ENCODE measurements at places on chromosomes 3 and 15.
A peak's percentile ranks its signal among the peaks of the same experiment; 100 is the strongest.

- H3K27ac ChIP-seq, result no peak overlapping the region
- no peaks in the 10 kb centered on the region for H3K27me3 ChIP-seq
- H3K4me1 ChIP-seq, result no peaks in the 10 kb centered on the region
- DNase-seq, result no peak
- H3K4me3 ChIP-seq, result no peak overlapping the region
- H3K36me3 ChIP-seq, result no peaks in the 10 kb centered on the region
Measured at GRCh38 chr3:65484964-65485363, 553.8 kb downstream of the MAGI1 start.

GRCh38 chr15:68264282-68264681 lies 13.3 kb upstream of the FEM1B start:
- no peak overlapping the region for H3K27ac ChIP-seq
- H3K4me3 ChIP-seq, result no peak overlapping the region
- DNase-seq, result no peak
- no peaks in the 10 kb centered on the region for H3K4me1 ChIP-seq
- H3K36me3 ChIP-seq, result no peaks in the 10 kb centered on the region
- H3K27me3 ChIP-seq, result peaks cover 40% of the 10 kb centered on the region

- H3K36me3 ChIP-seq, result peaks cover 3% of the 10 kb centered on the region
- H3K27ac ChIP-seq, result no peak overlapping the region
- peak overlapping the region; percentile 5 for H3K4me3 ChIP-seq
Measured at GRCh38 chr3:183224180-183224970, 28.7 kb upstream of the B3GNT5 start.

DNA sequence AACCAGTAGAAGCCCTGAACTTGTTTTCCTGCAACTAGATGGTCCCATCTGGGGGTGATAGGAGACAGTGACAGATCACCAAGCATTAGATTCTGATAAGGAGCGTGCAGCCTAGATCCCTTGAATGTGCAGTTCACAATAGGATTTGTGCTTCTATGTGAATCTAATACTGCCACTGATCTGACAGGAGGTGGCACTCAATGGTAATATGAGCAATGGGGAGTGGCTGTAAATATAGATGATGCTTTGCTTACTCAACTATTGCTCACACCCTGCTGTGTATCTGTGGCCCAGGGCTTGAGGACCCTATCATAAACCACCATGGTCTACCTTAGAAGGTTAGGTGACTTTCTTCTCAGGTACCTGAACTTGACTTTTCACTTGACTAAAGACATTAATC lies 417.1 kb upstream of the ARHGEF26 start:
- peaks cover 2% of the 10 kb centered on the region for H3K27me3 ChIP-seq
- no peaks in the 10 kb centered on the region for H3K36me3 ChIP-seq
- no peaks in the 10 kb centered on the region for H3K4me1 ChIP-seq
- no peak overlapping the region for H3K4me3 ChIP-seq

DNA sequence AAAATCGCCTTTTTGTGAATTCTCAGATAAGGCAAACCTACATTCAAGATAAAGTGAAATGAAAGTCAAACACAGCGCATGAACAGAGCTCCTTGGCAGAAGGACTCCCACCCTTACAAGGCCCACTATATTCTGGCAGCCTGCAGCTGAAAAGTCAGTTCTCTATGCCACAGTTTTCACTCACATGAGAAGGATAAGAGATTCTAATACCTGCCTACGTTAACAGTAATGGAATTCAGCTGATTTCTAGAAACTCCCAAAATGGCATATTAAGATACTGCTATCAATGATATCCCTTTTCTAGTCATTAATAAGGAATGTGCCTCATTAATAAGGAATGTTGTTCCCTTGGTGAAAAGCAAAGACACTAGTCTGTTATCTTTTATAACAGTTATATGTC lies 27.0 kb downstream of the SLC30A4 start:
- H3K4me1 ChIP-seq, result no peaks in the 10 kb centered on the region
- no peaks in the 10 kb centered on the region for H3K27me3 ChIP-seq
- no peak overlapping the region for H3K4me3 ChIP-seq
- DNase-seq, result no peak
- H3K27ac ChIP-seq, result no peak overlapping the region
- H3K36me3 ChIP-seq, result no peaks in the 10 kb centered on the region

GRCh38 chr3:96354742-96355141 lies 459.7 kb upstream of the EPHA6 start:
- no peaks in the 10 kb centered on the region for H3K4me1 ChIP-seq
- no peak overlapping the region for H3K27ac ChIP-seq
- H3K27me3 ChIP-seq, result no peaks in the 10 kb centered on the region
- no peak for DNase-seq
- H3K4me3 ChIP-seq, result no peak overlapping the region

DNA sequence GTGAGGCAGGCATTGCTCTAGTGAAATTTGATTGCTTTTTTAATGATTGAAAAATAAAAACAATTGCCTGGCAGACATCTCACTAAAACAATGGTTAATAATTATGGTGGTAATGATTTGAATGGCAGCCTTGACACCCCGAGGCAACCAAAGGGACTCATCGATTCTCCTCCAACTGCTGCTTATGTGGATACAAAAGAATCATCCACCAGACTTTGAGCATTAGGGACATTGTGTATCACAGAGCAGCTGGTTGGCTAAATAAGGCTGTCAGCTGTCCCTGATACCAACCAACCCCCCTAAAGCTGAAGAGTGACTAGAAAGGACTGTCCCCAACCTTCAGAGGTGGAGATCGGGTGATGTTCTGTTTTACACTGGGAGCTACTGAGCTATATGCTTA lies 1.7 kb upstream of the CD47 start:
- no peak overlapping the region for H3K27ac ChIP-seq
- H3K4me3 ChIP-seq, result no peak overlapping the region
- peaks cover 25% of the 10 kb centered on the region for H3K36me3 ChIP-seq
- H3K4me1 ChIP-seq, result peaks cover 25% of the 10 kb centered on the region

GRCh38 chr3:122004991-122005565 lies 17.0 kb downstream of the ILDR1 start:
- H3K4me3 ChIP-seq, result no peak overlapping the region
- H3K27ac ChIP-seq, result peak overlapping the region; percentile 33
- H3K27me3 ChIP-seq, result peaks cover 4% of the 10 kb centered on the region
- peaks cover 4% of the 10 kb centered on the region for H3K36me3 ChIP-seq

DNA sequence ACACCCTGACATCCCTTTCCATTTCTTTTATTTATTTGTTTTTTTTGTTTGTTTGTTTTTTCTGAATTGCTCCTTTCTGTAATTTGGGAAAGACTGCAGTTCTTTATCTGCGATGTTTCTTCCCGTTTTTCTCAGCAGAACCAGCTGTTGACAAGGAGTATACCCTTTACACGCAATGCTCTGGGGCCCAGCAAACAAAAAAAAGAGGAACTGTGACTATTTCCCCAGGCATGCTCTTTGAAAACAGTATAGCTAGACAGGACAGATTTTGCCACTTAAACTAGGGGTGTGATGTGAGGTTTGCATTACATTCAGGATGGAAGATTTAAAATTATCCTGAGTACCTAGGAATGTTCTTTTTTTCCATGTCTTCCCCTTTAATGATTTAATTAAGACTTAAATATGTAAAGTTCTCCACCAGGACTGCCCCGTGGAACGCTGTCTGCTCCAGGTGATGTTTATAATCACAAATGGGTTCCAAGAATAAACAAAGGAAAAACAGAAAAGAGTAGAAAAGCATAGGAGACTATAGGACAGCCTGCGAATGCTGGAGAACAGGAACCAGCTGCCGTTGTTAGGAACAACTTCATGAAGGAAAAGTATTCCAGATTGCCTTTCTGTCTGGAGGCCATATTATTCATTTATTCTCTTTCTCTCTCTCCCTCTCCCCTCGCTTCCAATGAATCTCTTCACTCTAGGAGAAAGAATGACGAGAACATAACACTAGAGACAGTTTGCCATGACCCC lies 43.3 kb downstream of the TGFBR2 start:
- H3K4me3 ChIP-seq, result no peak overlapping the region
- peak overlapping the region; percentile 23 for H3K27ac ChIP-seq
- H3K4me1 ChIP-seq, result peaks cover 92% of the 10 kb centered on the region
- DNase-seq, result no peak
- no peaks in the 10 kb centered on the region for H3K27me3 ChIP-seq

GRCh38 chr3:36993326-36994283 lies at the start of gene MLH1:
TSS of gene MLH1 (plus strand) at chr3:36993518. CDS start at chr3:36993548, 30 bp downstream.
- H3K27ac ChIP-seq, result no peak within 1 kb of the TSS
- peaks cover 37% of the 10 kb centered on the region for H3K4me1 ChIP-seq
- H3K4me3 ChIP-seq, result no peak within 1 kb of the TSS
- DNase-seq, result peak; percentile 99

DNA sequence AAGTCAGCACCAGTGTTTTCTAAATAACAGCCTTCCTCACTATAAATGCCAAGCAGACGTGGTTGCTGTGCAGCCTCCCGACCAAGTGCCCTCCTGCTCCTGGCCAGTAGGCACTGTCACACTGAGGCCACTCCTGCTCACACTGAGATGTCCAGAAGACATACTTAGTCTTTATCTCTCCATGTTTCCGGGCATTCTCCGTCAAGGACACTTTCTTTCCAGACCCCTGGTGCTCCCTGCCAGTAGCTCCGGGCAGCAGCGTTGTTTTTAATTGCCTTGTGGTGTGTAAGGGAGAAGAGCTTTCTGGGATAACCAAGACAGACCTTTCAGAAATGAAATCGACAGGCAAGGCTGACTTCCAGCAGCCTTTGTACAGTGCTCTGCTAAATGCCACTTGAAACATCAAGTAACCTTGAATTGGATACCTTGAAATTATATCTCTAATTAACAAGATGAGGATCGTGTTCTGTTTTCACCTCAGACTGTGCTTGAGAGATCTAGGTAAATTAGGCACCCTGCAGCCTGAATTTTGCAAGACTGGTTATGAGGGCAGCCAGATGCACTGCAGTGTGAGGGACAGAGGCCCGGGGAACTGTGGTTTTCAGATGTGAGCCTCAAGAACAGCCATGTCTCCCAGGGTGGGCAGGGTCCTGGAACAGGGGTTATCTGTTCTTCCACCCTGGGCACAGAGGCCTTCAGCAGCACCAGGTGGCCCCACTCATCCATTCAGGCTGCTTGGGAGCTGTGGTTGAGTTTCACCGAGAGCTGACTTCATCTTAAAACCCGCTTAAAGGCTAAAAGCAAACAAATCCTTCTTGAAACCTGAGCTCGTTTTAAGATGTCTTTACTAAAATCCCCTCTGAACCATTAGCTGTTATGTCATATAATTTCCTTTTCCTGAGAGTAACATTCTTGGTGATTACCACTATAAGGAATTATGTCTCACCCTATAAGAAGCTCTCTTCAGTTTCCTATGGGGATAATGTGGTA lies 105.5 kb upstream of the IL12A start:
- no peaks in the 10 kb centered on the region for H3K36me3 ChIP-seq
- no peak for DNase-seq

DNA sequence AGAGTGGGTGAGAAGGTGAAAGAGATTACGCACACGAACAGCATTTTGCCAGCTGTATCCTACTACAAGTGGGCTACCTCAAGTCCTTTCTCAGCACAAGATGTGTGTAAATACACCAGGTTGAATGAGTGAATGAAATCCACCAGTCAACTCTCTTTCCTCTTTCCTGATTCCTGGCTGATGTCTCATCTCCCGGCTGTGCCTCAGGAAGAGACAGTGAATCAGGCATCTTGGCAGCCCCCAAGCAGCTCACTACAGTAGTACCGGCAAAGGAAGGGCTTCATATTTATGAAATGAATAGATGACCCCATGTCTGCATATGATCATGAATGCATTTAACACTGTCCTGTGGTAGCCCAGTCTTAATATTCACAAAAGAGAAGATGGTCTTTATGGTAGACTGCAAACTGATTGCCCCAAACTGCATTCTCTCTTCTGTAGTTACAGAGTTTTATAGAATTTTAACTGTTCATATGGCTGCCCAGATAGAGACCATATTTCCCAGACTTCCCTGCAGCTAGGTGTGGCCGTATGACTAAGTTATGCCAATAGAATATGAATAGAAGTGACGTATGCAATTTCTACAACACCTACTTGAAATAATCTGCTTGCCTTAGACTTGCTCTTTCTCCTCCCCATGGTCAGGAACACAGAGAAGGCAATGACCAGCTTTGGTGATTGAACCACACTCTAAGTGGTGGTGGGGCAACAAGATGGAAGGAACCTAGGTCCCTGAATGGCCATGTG lies 22.7 kb downstream of the MGLL start:
- DNase-seq, result no peak
- H3K36me3 ChIP-seq, result no peaks in the 10 kb centered on the region
- no peak overlapping the region for H3K4me3 ChIP-seq
- peaks cover 19% of the 10 kb centered on the region for H3K4me1 ChIP-seq
- H3K27ac ChIP-seq, result peak overlapping the region; percentile 38
- no peaks in the 10 kb centered on the region for H3K27me3 ChIP-seq

DNA sequence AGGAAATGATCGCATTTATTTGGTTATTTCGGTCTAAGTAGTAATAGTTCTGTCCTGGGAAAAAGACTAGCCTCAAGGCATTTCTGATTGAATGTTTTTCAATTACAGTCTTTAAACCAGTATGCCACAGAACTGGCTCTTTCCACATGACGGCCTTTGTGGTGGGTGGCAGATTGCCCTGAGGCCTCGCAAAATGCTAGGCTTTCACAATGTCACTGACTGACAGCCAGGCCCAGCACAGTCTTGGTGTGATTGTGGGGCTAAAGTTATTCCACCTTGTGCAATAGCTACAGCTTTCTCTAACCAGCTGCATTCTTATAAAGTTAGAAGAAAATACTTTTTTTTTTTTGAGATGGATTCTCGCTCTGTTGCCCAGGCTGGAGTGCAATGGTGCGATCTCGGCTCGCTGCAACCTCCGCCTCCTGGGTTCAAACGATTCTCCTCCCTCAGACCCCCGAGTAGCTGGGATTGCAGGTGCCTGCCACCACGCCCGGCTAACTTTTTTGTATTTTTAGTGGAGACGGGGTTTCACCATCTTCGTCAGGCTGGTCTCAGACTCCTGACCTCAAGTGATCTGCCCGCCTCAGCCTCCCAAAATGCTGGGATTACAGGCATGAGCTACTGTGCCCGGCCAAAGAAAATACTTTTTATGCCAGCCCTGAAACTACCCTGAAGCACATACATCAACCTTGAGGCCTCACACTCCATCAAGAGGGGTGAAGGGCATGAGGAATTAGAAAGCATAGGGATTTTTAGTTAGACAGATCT lies 2.5 kb upstream of the ADIPOQ start:
- no peak overlapping the region for H3K4me3 ChIP-seq
- H3K27me3 ChIP-seq, result peaks cover 13% of the 10 kb centered on the region
- no peaks in the 10 kb centered on the region for H3K4me1 ChIP-seq
- no peak for DNase-seq
- no peak overlapping the region for H3K27ac ChIP-seq

GRCh38 chr3:121601212-121601812 lies 8.1 kb downstream of the FBXO40 start:
- H3K27ac ChIP-seq, result no peak overlapping the region
- no peak overlapping the region for H3K4me3 ChIP-seq
- no peaks in the 10 kb centered on the region for H3K4me1 ChIP-seq
- H3K27me3 ChIP-seq, result peaks cover 2% of the 10 kb centered on the region

- peaks cover 13% of the 10 kb centered on the region for H3K4me1 ChIP-seq
- peaks cover 2% of the 10 kb centered on the region for H3K36me3 ChIP-seq
- no peak overlapping the region for H3K27ac ChIP-seq
- peaks cover 2% of the 10 kb centered on the region for H3K27me3 ChIP-seq
- DNase-seq, result no peak
Measured at GRCh38 chr3:152177757-152178156, 91.0 kb upstream of the MBNL1 start.

GRCh38 chr3:9217784-9218513 lies 31.5 kb downstream of the SRGAP3 start:
- H3K27me3 ChIP-seq, result peaks cover 18% of the 10 kb centered on the region
- DNase-seq, result no peak
- H3K4me3 ChIP-seq, result no peak overlapping the region
